Upper lobe of right lung (tissue), 1 donor: ENCODE measurements at places on chromosomes 6 and 20. TPM values are rescaled to one million over a fixed set of nuclear protein-coding genes. Genes with fewer than 3 reads are reported as not detected.
A peak's percentile ranks its signal among the peaks of the same experiment; 100 is the strongest.

DNA sequence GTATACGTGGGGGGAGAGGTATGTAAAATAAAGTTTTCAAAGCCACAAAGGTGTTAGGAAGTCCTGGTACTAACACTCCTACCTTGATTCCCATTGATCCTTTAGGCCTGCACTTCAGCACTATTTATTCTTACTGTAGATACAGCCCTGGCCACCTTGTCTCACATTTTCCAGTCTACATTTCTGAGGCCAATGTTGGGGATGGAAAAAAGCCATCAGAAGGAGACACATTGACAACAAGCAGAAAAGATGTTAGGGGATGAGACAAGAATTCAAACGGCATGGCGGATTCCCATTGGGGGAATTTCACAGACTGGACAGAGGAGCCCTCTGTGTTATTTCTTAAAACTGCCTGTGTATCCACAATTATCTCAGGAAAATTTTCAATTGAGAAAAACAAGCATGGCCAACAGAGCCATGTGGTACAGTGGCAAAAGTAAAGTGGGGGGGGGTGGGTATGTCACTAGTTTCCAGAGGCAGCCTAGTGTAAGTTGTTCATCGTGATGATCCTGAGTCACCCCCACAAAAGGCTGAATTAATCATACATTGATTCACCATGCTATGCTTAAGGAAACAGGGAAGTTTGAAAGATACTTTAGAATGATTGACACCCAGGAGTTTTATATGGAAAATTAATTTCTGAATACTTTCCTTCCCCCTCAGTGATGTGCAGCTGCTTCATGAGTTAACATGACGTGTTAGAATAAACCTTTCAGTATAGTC, 40.5 kb downstream of the RREB1 start:
- H3K4me1 ChIP-seq: peaks cover 75% of the 10 kb centered on the region
- H3K27me3 ChIP-seq: no peaks in the 10 kb centered on the region

GRCh38 chr6:132952031-132952867, 137.9 kb downstream of the RPS12 start:
- peaks cover 5% of the 10 kb centered on the region for H3K27me3 ChIP-seq
- no peaks in the 10 kb centered on the region for H3K4me1 ChIP-seq
- no peak overlapping the region for H3K4me3 ChIP-seq
- DNase-seq: no peak

DNA sequence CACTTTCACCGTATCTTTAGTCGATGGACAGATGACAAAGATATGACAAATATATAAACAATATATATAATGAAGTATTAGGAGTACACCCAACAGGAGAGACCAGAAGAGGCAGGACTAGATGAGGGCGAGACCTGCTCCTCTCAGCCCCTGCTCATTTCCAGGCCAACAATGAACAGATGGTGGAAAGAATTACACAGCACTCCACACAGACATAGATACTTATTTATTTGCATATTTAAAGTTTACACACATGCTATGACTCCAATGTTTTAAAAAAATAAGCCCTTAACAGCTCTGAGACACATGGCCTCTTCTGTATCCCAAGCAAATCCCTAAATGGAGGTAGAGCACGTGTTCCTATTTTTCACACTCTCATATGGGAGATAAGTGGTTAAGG, 10.4 kb downstream of the FAM210B start:
- no peak for DNase-seq
- no peak overlapping the region for H3K27ac ChIP-seq
- H3K4me1 ChIP-seq: no peaks in the 10 kb centered on the region

- no peak overlapping the region for H3K4me3 ChIP-seq
- H3K4me1 ChIP-seq: no peaks in the 10 kb centered on the region
- DNase-seq: no peak
- H3K27ac ChIP-seq: no peak overlapping the region
- no peaks in the 10 kb centered on the region for H3K27me3 ChIP-seq
These were observed 227.3 kb downstream of the TINAG start for GRCh38 chr6:54535568-54535967.

GRCh38 chr20:13333793-13334192, 112.7 kb downstream of the ISM1 start:
- no peak overlapping the region for H3K4me3 ChIP-seq
- no peaks in the 10 kb centered on the region for H3K4me1 ChIP-seq
- no peaks in the 10 kb centered on the region for H3K27me3 ChIP-seq

DNA sequence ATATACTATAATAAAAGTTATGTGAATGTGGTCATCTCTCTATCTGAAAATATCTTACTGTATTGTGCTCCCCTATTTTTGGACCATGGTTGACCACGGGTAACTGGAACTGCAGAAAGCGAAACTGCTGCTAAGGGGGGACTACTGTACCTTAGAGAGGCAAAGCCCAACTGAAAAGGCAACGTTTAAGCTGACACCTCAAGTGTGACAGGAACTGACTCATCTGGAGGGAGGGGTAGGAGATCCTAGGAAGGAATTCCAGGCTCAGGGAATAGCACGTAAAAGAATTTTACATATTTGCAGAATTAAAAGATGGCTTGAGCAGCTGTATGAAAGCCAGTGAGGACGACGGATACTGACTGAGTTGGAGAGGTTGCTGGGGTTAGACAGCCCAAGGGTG, 34.8 kb downstream of the ELOVL2 start:
- no peaks in the 10 kb centered on the region for H3K36me3 ChIP-seq
- peaks cover 6% of the 10 kb centered on the region for H3K27me3 ChIP-seq
- H3K4me3 ChIP-seq: no peak overlapping the region
- DNase-seq: no peak
- no peak overlapping the region for H3K27ac ChIP-seq

GRCh38 chr20:57940868-57941522, 231.2 kb upstream of the PMEPA1 start:
- no peak overlapping the region for H3K27ac ChIP-seq
- no peak for DNase-seq
- no peaks in the 10 kb centered on the region for H3K36me3 ChIP-seq
- H3K4me3 ChIP-seq: no peak overlapping the region
- H3K4me1 ChIP-seq: no peaks in the 10 kb centered on the region

GRCh38 chr20:35595456-35595855, 20.2 kb upstream of the SPAG4 start:
- no peak overlapping the region for H3K27ac ChIP-seq
- no peaks in the 10 kb centered on the region for H3K4me1 ChIP-seq
- no peak for DNase-seq
- H3K36me3 ChIP-seq: no peaks in the 10 kb centered on the region
- no peak overlapping the region for H3K4me3 ChIP-seq

DNA sequence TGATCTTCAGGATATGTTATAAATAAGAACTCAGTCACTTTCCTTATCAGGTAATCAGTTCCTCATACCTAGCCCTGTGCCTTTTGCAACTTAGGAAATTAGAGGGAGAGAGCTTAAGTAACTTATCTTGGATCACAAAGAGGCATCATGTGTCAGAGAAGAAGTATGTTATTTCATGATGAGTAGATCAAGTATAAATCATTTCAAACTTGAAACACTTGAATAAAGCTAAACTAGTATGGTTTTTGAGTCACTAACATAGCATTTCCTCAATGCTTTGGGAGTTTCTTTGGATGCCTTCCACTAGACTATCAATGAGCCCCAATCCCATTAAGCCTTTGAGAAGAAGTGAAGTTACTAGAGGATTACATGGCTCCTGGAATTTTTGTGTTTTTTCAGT, 102.6 kb upstream of the TNFAIP3 start:
- H3K4me1 ChIP-seq: no peaks in the 10 kb centered on the region
- H3K4me3 ChIP-seq: no peak overlapping the region
- DNase-seq: no peak
- H3K27ac ChIP-seq: no peak overlapping the region
- no peaks in the 10 kb centered on the region for H3K27me3 ChIP-seq

DNA sequence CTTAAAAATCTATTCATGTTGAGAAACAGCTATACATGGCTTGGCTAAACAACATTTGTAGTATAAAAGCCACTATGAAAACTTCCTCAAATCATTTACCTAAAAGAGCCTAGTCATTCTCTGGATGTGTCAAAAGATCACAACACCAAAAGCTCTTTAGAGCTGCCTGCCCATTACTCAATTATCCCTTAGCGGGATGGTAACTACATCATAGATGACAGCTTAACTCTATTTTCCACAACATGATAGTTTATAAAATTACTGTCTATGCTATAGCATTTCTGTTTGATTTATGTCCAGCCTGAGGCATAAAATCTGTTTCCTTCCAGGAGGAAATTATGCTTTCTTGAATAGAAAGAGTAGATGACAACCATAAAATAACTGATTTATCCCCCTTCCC, 777.6 kb upstream of the HS3ST5 start:
- no peaks in the 10 kb centered on the region for H3K36me3 ChIP-seq
- no peak overlapping the region for H3K4me3 ChIP-seq
- no peak overlapping the region for H3K27ac ChIP-seq
- no peaks in the 10 kb centered on the region for H3K4me1 ChIP-seq
- H3K27me3 ChIP-seq: no peaks in the 10 kb centered on the region

GRCh38 chr6:135314543-135314942, 133.4 kb downstream of the MYB start:
- H3K4me1 ChIP-seq: no peaks in the 10 kb centered on the region
- H3K4me3 ChIP-seq: no peak overlapping the region
- no peak for DNase-seq
- no peaks in the 10 kb centered on the region for H3K27me3 ChIP-seq

DNA sequence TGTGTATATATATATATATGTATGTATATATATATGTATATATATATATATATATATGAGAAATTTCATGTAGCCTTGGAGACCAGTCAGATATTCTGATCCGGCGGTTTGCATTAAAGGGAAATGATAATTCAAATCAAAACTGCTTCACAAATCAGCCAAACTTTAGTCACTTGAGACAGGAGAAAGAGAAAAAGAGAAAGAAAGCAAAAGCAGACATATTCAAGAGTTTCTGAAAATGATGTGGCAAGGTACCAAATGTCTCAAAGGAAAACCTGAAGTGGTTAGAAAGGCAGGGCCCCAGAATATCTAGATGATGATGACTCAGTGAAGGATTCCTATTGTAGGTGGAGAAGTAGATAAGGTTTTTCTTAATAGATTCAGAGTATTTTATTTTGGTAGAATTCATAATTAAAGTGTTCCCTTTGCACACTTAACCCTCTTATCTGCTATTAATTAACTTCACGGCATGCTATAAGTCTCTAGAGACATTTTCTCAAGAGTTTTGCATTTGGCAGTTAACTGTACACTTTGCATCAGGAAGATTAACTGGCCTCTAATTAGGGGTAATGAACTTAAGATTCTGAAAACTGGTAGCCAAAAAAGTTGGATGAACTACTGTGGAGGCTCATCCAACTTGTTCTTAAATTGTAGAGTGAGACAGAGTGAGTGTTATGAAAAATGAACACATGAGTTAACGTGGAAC, 50.1 kb upstream of the ASF1A start:
- no peak overlapping the region for H3K27ac ChIP-seq
- no peaks in the 10 kb centered on the region for H3K4me1 ChIP-seq
- no peak for DNase-seq
- H3K36me3 ChIP-seq: no peaks in the 10 kb centered on the region
- H3K4me3 ChIP-seq: no peak overlapping the region

DNA sequence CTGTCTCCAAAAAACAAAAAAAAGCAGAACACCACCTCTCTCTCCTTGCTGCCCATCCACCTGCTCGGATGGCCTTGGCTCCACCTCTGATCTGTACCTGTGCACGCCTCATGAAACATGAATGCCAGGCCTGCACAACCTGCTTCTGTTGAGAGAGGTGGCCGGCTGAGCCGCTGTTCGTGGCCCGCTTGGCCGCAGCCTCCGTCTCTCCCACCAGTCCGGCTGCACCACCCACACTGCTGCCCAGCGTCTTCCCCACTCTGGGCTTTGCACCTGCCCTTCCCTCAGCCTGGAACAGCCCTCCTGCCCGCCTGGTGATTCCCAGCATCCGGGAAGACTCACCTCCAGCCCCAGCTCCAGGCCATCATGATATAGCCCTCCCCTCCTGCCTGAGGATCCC, 12.2 kb upstream of the ZBTB46 start:
- no peak overlapping the region for H3K27ac ChIP-seq
- H3K4me3 ChIP-seq: no peak overlapping the region
- no peaks in the 10 kb centered on the region for H3K36me3 ChIP-seq

- H3K4me3 ChIP-seq: no peak overlapping the region
- peak; percentile 48 for DNase-seq
- H3K27ac ChIP-seq: no peak overlapping the region
- no peaks in the 10 kb centered on the region for H3K36me3 ChIP-seq
- no peaks in the 10 kb centered on the region for H3K4me1 ChIP-seq
These were observed 19.0 kb downstream of the RAB44 start for GRCh38 chr6:36716476-36717093.

- peaks cover 20% of the 10 kb centered on the region for H3K4me1 ChIP-seq
- H3K27me3 ChIP-seq: no peaks in the 10 kb centered on the region
- DNase-seq: no peak
- H3K36me3 ChIP-seq: no peaks in the 10 kb centered on the region
These were observed 41.9 kb downstream of the SYNJ2 start for GRCh38 chr6:158023597-158023939.

GRCh38 chr6:130526466-130526865, 160.6 kb downstream of the TMEM200A start:
- DNase-seq: no peak
- no peaks in the 10 kb centered on the region for H3K27me3 ChIP-seq
- no peak overlapping the region for H3K27ac ChIP-seq
- H3K4me1 ChIP-seq: no peaks in the 10 kb centered on the region
- no peaks in the 10 kb centered on the region for H3K36me3 ChIP-seq
- no peak overlapping the region for H3K4me3 ChIP-seq

The SLC26A8 gene
- total RNA-seq: 0.52 TPM

The ANGPT4 gene
- 0.81 TPM for total RNA-seq

The CD24 gene
- 63.6 TPM for total RNA-seq

The GPR31 gene
- total RNA-seq: not detected

The MATN4 gene
- total RNA-seq: 0.29 TPM

The XRN2 gene
- total RNA-seq: 54.9 TPM
